ENCODE measurements at places on chromosomes 1 and 21. TPM values are rescaled to one million over a fixed set of nuclear protein-coding genes. Genes with fewer than 3 reads are reported as not detected.

OSBPL9 gene
- 107 TPM for total RNA-seq

GON4L gene
- total RNA-seq, result 57.0 TPM

ZBTB8A gene
- total RNA-seq, result 11.5 TPM

TEX38 gene
- not detected for total RNA-seq

LY9 gene
- total RNA-seq, result not detected

CDK18 gene
- total RNA-seq, result 4.5 TPM

S100A7 gene
- not detected for total RNA-seq

Measured in osteocyte (in vitro differentiated cells).